ENCODE measurements at places on chromosomes 13 and 19.

GRCh38 chr13:109100705-109101304 lies 471.4 kb downstream of the MYO16 start:
- DNase-seq = no peak

GRCh38 chr13:21109168-21109567 lies 47.8 kb upstream of the LATS2 start:
- DNase-seq = no peak

- DNase-seq = no peak
Measured at GRCh38 chr19:48511800-48512503, at the start of gene LMTK3. Gene LMTK3 (minus strand): TSS chr19:48511835. CDS start chr19:48511576, 259 bp downstream.

DNA sequence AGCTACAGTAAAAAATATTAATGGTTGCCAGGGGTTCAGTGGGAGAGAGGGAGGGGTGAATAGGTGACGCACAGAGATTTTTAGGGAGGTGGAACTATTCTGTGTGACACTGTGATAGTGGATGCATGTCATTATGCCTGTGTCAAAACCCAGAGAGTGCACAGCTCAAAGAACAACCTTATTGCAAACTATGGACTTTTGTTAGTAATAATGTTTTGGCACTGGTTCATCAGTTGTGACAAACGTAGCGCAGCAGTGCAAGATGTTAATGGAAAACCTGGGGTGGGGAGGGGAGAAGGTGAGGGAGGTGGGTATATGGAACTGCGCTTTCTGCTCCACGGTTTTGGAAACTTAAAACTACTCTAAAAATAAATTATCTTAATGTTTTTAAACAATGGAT lies 134.6 kb upstream of the RFC3 start:
- no peak for DNase-seq

GRCh38 chr19:41376241-41376997 lies at the start of gene TMEM91:
Gene TMEM91 (plus strand): TSS chr19:41376533. CDS start chr19:41378310, 1,777 bp downstream.
- DNase-seq = no peak

DNA sequence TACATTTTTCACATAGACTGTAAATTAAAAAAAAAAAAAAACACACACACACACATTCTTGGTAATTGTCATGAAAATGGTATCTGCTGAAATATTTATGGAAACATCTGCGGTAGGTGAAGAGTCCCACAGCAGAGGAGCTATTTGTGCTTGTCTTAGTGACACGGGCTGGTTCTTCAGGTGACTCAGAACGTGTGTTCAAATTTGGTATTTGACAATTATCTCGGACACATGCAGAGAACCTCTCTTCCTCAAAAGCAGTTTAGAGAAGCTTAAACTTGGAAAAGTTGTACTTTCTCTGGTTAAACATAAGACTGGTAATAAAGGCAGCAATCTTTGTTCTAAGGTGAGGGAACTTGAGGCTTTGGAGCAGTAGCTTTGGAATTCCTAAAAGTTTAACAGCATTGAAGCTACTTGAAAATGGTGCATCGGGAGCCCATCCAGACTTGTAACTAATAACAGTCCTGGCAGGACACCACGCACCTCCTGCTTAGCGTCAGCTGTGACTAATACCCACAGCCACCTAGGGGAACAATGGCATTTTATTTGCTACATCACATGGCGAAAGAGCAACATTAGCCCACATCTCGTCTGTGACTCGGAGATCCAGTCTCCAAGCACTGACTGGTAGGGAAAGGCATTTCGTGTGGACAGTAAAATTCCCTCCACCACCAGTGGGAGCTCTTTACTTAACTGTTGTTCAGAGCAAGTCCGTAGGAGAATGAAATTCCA lies 1505.1 kb upstream of the SLC10A2 start:
- DNase-seq = no peak

- no peak for DNase-seq
Measured at GRCh38 chr13:94646904-94647303, 45.2 kb downstream of the GPR180 start.

DNA sequence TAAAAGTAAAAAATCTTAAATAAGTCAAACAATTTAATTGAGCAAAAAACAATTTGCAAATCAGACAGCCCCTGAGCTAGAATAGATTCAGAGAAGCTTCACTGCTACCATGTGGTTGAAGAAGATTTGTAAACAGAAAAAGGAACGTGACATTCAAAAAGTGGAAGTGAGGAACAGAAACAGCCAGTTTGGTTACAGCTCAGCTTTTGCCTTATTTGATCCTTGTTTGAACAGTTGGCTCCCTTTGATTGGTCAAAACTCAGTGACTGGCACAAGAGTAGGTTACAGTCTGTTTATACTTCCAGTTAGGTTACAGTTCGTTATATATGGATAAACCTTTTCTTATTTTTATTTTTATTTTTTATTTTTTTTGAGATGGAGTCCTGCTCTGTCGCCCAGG lies 5.8 kb downstream of the ZNF221 start:
- no peak for DNase-seq

- DNase-seq = peak; percentile 87
Measured at GRCh38 chr19:1102407-1103131, 1.2 kb upstream of the GPX4 start.

DNA sequence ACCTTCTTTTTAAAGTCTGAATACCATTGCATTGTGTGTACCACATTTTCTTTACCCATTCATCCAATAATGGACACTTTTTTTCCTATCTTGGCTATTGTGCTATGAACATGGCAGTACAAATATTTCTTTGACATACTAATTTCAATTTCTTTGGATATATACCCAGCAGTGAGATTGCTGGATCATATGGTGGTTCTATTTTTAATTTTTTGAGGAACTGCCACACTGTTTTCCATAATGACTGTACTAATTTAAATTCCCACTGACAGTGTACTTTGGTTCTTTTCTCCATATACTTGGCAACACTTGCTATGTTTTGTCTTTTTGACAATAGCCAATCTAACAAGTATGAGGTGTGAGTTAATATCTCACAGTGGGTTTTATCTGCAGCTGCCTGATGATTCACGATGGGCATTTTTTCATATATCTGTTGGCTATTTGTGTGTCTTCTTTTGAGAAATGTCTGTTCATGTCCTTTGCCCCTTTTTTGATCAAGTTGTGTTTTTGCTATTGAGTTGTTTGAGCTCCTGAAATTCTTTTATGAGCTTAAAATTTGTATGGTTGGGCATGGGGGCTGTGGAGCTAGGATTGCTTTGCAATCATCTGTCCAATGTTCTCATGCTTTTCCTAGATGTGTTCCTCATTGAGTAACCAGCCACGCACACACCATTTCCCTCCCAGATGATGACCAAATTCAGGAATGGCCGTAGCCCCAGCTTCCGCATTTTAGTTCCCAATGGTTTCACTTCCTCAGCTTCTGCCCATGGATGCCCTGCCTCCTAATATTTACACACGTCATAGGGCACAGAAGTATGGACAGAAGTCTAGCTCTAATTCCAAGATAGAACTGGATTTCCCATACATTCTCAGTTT lies 380.0 kb upstream of the SGCG start:
- DNase-seq = no peak

GRCh38 chr19:15187026-15188007 lies 13.5 kb downstream of the NOTCH3 start:
- DNase-seq = no peak

DNA sequence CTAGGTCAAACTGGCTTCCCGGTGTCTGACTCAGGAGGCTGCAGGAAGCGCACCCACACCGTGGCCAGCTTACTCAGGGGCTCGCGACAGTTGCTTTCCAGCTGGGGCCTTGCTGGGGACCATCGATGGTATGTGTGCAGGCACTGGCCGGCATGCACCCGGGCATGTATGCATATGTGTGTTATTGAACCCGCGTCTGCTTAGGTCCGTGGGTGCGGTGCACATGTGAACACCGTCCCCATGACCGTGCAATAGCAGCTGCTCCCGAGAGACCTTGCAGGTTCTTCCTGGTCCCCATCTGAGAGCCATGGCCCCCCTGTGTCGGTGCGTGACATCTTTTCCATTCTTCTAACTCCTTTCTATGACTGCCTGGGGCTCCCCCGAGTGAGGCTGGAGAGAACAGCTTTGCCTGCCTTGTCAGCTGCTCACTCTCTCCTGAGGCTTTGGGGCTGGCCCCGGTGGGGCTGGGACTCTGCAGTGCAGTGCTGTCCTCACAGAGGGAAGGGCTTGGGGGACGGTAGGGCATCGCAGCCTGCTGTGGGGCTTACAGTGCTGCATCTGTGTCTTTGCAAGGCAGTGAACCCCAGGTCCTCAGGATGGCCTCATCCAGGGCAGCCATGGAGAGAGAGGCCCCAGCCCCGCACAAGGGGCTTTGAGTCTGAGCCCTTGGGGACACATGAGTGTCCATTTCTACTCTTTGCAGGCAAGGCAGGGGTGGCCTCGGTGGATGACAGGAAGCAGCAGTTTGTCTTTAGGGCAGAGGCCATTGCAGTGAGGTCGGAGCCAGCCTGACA lies 65.1 kb downstream of the CHST8 start:
- DNase-seq = no peak

- DNase-seq = no peak
Measured at GRCh38 chr13:105961438-105961837, 574.0 kb downstream of the EFNB2 start.

GRCh38 chr13:80386002-80386401 lies 45.1 kb upstream of the SPRY2 start:
- no peak for DNase-seq

DNA sequence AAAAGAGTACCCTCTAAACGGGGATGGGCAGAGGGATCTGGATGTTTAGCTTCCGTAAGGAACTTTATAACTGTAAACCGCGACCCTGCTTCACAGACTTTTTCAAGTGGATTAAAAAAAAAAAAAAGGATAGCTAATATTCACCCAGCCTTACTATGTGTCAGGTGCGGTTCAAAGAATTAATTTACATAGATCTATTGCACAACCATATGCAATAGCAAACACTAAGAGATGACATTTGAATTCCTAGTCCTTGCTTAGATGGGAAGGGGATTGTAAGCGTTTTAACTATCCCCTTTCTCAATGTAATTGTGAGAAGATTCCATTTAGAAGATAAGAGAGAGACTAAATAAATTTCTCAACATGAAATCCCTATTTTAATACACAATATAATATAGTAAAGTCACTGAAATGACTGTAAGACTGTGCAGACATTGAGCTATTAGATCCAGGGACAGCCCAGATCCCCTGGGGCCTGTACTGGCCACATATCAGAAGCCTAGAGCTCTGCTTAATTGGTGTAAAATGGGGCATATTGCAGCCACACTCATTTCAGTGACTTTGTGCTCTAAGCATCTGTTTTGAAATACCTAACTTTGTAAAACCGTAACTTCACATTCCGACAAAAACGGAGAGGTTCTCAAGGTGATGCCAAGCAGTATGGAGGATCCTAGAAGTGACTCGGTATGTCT lies 13.6 kb downstream of the LATS2 start:
- DNase-seq = no peak

DNA sequence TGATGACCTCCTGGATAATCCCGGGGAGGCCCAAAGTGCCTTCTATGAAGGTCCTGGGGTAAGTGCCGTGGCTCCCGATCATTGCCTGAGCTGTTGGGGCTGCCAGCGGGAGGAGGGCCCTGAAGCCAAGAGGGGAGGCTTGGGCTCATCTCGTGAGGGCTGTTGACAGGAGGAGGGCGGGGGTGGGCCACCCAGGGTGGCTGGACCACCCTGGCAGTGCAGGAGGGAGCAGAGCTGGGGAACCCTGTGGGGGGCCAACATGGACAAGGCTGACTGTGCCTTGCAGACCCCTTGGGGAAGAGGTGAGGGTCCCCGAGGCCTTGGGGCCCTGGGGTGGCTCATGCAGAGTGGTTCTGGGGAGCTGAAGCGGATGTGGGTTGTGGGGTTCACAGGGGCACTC lies 37.4 kb upstream of the EHD2 start:
- no peak for DNase-seq

DNA sequence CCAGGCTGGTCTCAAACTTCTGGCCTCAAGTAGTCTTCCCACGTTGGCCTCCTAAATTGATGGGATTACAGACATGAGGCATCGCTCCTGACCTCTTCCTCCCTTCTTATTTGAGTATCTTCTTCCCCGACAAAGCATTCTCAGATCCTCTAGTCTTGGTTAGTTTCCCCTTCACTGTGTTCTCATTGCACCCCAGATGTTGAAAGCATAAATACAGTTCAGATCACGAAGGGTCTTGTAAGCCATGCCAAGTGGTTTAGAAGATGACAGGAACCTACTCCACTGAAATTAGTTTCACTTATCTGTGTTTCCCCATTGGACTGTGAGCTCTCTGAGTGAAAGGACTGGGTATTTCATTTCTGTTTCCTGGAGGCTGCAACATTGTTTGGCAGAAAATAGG lies 100.7 kb downstream of the DGKH start:
- DNase-seq = no peak

DNA sequence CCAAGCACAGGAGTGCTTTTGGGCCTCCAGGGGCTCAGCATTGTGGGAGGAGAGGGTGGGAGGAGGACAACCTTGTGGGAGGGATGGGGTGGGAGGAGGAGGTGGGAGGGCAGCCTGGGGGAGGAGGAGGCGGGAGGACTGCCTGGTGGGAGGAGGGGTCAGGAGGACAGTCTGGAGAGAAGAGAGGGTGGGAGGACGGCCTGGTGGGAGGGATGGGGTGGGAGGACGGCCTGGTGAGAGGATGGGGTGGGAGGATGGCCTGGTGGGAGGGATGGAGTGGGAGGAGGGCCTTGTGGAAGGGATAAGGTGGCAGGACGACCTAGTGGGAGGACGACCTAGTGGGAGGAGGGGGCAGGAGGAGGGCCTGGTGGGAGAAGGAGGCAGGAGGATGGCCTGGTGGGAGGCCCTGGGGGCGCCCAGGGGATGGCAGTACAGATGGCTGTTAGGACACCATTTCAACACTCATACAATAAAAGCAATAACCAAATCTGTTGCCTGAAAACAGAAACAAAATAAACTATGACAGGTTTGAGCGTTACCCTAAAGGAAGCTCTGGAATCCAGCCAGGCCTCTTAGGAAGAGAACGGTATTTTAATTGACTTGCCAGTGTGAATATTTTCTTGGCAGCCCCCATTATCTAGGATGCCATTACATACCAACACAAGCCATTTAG lies 63.7 kb downstream of the CRYL1 start:
- DNase-seq = peak; percentile 26

- DNase-seq = no peak
Measured at GRCh38 chr19:13299838-13300237, 149.6 kb downstream of the IER2 start.

DNA sequence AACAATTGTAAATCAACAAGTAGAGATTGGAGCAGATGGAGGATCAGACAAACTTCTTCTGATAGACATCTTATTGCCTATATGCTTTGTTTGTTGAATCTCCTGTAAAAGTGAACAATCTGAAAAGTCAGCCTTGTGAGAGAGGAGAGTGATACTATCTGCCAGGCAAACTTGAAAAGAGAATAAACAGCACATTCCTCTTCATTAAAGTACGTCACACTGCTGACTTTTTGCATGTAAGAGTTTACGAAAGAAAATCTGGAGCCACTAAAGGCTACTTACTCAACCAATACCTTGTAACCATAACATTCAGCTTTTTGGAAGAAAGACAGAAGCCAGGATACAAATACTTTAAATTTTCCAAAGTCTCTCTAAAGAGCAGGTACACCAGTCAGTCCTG lies 42.5 kb downstream of the EDNRB start:
- DNase-seq = no peak

- no peak for DNase-seq
Measured at GRCh38 chr19:41427647-41428480, 690 bp upstream of the B3GNT8 start.
